ENCODE measurements at places on chromosomes 7 and 10.

- no peak for DNase-seq
Measured at GRCh38 chr10:112977426-112977898, 27.4 kb downstream of the TCF7L2 start.

DNA sequence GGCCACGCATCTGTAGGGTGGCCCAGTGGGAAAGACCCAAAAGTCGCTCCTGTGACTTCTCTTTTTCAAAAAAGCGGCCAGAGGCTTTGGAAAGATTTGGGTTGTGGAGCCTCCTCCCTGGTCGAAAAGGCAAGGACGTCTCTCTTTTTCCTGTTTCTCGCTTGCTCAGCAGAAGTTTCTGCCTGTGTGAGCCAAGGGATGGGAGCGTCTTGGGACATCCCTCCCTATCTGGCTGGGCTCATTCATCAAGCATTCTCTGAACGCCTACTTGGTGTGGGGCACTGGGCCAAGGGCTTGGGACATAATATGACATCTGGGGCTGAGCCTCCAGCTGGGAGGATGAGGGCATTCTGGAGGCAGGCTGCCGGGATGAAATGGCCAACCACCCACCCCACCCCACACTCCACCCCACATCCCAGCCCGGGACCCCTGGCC, 120.9 kb downstream of the C10orf105 start:
- DNase-seq = no peak

DNA sequence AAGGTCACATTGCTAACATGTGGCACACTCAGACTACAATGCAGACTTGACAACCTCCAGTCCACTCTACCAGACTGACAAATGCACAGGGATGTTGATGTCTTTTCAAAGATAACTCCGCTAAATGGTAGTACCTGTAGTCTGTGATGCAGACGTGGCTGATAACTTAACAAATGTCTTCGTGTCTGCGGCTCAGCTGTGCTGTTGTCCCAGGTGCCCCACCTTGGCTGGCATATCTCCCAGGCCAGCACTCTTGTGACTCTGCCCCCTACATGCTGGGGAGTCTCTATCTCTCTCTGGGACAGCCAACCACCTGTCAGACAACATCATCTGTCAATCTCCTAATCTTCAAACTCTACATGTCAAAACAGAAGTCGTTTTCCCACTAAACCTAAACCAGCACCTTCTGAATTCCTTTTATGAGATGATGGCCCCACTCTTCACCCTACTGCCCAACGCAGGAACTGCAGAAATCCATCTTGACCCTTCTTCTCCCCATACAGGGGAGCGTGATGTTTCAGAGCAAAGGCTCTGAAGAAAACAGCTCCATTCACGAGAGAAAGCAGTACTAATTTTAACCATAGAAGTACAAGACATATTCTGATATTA, 156.4 kb downstream of the USP6NL start:
- no peak for DNase-seq

GRCh38 chr7:39681887-39682441, 58.6 kb downstream of the RALA start:
- no peak for DNase-seq

- no peak for DNase-seq
Measured at GRCh38 chr7:122014697-122015096, 129.4 kb downstream of the AASS start.

- DNase-seq = no peak
Measured at GRCh38 chr7:92485267-92485892, 7.6 kb upstream of the ERVW-1 start.

GRCh38 chr7:134514663-134515062, 12.7 kb upstream of the AKR1B10 start:
- peak; percentile 75 for DNase-seq

DNA sequence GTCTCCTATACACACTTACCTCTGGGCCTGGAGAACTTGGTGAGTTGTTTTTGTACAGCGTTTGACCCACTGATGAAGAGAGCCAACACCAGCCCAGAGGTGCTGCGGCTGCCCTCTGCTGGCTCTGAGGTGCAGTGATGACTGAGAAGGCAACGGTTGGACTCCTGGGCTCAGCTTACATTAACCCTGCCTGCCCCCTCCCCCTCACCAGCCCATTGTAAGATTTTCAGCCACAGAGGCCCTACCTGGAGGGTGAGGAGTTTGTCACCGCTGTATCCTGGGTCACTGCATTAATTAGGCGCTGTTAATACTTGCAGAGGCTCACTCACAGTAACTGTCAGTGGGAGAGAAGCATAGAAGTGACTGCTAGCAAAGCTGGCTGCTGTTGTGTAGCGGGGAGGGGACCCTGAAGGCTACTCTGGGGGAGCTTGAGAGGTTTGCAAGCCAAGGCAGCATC, 19.0 kb upstream of the ANKRD2 start:
- peak; percentile 57 for DNase-seq

GRCh38 chr7:20114468-20114867, 102.7 kb downstream of the MACC1 start:
- DNase-seq = no peak

GRCh38 chr10:792792-793100, 103.3 kb upstream of the DIP2C start:
- no peak for DNase-seq

GRCh38 chr10:132482090-132482800, 55.3 kb upstream of the INPP5A start:
- no peak for DNase-seq

- DNase-seq = peak; percentile 24
Measured at GRCh38 chr10:121823993-121824463, 103.8 kb downstream of the ATE1 start.

DNA sequence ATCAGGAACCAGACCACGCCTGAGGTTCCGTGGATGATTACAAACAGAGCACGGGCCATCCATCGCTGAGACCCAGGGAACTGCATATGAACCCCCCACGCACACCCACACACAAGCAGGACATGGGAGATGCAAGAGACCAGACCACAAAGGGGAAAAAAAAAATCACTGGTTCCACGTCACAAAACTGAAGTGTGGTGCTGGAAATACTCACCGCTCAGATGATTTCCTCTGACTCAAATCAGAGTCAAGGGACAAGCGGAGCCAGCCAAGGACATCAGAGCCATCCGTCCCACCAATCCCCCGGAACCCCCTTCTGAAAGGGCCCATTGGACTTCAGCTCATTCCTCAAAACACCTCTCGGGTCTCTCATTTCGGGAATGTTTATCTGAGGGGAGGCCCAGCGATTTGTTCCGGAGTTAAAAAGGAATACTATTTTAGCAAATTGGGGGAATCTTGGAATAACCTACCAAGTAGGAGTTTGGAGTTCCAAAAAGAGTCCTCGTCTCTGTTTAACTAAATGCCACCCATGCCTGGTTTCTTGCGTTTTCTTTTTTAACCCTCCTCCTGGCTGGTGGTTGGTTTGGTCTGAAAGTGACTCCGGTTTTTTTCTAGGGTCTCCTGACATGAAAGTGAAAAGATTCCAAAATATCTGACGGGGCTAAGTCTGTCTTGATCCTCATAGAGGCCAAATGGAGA, 15.0 kb downstream of the SNX8 start:
- no peak for DNase-seq

GRCh38 chr7:51111241-51111940, 205.2 kb downstream of the COBL start:
- DNase-seq = no peak

DNA sequence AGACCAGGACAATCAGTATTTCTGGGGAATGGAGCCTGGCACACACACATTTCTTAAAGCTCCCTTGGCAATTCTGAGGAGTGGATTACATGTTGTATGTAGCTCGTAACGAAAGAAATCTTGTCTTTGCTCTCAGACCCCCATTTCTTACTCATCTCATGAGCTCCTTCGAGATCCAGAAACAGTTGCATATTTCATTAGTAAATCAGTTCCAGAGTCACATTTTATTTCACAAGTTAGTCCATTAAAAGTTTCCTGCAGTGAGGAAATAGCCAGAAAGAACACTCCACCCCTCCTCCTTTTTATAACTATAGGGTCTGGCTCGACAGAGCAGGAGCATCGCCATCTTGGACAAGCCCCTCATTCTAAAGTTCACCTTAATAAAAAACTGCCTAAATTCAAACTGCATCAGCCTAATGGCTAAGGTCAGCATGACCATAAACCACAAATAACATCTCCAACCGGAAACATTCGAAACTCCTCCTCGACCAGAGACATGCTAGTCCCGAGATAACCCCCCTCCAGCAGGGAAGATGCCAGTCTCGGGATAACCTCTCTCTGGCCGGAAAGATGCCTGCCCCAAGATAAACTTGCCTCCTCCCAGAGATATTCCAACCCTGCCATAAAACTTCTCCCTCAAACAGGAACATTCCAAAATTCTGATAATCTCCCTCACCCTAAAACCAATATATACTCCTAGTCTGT, 7.4 kb downstream of the EGFR start:
- DNase-seq = no peak

DNA sequence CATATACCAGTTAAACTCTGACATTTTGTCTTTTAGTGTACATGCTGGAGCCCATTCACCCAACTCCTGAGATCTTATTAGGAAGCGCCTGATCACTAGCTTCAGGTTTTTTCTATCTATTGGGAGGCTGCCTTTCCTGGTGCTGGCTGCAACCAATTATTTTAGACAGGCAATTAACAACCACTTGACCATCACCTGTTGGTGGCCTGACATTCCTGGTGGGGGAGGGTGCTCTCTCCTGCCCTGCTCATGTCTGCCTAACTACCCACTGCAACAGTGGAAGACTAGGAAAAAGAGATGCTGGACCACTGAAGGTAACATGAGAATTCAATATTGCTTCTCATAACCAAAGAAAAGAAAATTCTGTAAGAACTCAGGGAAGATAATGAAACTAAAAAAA, 190.3 kb upstream of the GRM3 start:
- DNase-seq = no peak

GRCh38 chr10:21985541-21985940, 18.0 kb downstream of the DNAJC1 start:
- DNase-seq = no peak

- no peak for DNase-seq
Measured at GRCh38 chr10:70978816-70979480, 90.6 kb upstream of the PCBD1 start.

- no peak for DNase-seq
Measured at GRCh38 chr10:104337521-104337984, 712 bp downstream of the ITPRIP start.

DNA sequence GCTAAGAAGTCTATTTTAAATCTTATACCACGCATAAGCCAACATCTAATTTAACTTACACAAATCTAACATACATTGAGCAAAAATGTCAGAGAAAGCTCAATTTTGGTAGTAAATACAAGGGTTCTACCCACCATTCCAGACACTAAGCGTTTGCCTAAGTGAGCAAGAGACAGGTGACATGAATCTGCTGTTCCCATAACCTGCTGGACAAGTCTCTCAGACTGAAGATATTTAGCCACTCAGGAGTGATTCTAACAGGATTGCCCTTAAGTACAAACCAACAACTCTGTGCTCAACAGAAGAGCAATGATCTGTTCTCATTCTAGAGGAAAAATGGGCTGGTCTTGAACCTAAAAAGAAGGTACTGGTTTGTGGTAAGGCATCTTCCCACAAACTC, 18.8 kb downstream of the EZH2 start:
- DNase-seq = no peak

DNA sequence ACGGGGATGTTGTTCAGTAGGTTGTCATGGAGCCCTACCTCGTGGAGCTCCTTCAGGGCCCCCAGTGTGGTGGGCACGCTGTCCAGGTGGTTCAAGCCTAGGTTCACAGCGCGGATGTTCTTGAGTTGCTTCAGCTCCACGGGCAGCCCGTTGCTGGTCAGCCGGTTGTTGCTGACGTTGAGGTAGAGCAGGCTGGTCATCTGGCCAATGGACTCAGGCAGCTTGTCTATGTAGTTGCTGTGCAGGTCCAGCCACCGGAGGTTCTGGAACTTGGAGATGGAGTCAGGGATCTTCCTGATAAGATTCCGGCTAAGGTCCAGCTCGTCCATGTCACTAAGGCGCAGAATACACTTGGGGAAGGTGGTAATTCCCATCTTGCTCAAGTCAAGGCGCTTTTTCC, 26.0 kb downstream of the LRRC18 start:
- no peak for DNase-seq

- DNase-seq = no peak
Measured at GRCh38 chr7:47085491-47086275, 496.2 kb downstream of the TNS3 start.

- no peak for DNase-seq
Measured at GRCh38 chr10:6615971-6616370, 35.9 kb upstream of the PRKCQ start.

DNA sequence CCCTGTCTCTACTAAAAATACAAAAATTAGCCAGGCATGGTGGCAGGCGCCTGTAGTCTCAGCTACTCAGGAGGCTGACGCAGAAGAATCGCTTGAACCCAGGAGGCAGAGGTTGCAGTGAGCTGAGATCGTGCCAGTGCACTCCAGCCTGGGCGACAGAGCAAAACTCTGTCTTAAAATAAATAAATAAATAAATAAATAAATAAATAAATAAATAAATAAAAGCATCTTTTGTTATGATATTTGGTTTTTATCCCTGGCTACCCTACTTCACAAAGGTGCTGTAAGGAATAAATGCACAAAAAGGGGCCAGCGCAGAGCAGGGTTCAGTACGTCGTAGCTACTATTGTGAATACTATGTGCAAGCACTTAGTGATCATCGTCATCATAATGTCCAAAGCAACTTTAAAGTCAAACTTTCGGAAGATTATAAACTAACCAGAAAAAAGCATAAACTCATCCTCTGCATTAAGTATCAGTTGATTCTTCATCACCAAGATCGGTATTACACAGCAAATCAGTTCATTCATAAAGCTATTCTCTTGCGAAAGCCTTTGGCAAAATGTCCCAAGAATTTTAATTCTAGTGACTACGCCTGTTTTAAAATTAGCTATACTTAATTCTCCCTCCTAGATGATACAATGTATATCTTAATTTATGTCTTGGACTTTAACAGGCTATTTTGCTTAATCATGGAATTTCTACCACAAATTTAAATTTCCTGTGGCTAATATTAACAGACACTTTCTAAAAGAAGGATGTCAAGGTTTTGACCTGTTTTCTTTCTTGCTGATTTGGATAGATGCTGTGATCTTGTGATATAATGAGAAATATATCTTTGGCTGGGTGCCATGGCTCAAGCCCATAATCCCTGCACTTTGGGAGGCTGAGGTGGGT, 7.6 kb upstream of the NFE2L3 start:
- no peak for DNase-seq

GRCh38 chr10:133466683-133467275, 13.0 kb downstream of the SCART1 start:
- DNase-seq = no peak

GRCh38 chr10:116826803-116827202, 22.5 kb upstream of the ENO4 start:
- DNase-seq = no peak

- DNase-seq = no peak
Measured at GRCh38 chr10:101903827-101904550, 60.4 kb upstream of the KCNIP2 start.

- no peak for DNase-seq
Measured at GRCh38 chr7:56063500-56063881, 595 bp upstream of the SUMF2 start.

GRCh38 chr7:37694208-37695094, 10.9 kb downstream of the GPR141 start:
- no peak for DNase-seq

GRCh38 chr7:138886501-138886917, 88.5 kb upstream of the ATP6V0A4 start:
- DNase-seq = peak; percentile 85

Data from CD4-positive, alpha-beta T cell treated with Interleukin-2 at 100 ng/mL for 4 hours (primary cell).